ENCODE measurements at places on chromosomes 16 and 17.

DNA sequence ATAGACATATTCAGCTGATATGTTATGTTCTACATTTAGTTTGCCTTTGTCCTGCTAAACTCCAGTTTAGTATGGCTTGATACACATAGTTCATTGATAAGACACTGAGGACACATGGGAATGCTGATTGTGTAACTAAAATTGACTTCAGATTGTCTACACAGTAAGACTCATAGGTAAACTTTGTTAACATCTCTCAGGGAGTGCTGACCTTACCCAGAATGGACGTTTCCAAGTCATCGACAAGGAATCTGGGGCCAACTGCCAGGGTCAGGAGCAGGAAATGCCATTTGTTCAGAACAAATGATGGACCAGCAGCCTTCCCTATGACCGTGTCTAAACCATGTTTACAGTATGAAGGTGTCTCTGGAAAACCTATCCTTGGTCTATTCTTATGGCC, 58.7 kb downstream of the DYNLRB2 start:
- no peak for DNase-seq

GRCh38 chr16:31441956-31442355, 633 bp downstream of the ZNF843 start:
- DNase-seq: no peak

DNA sequence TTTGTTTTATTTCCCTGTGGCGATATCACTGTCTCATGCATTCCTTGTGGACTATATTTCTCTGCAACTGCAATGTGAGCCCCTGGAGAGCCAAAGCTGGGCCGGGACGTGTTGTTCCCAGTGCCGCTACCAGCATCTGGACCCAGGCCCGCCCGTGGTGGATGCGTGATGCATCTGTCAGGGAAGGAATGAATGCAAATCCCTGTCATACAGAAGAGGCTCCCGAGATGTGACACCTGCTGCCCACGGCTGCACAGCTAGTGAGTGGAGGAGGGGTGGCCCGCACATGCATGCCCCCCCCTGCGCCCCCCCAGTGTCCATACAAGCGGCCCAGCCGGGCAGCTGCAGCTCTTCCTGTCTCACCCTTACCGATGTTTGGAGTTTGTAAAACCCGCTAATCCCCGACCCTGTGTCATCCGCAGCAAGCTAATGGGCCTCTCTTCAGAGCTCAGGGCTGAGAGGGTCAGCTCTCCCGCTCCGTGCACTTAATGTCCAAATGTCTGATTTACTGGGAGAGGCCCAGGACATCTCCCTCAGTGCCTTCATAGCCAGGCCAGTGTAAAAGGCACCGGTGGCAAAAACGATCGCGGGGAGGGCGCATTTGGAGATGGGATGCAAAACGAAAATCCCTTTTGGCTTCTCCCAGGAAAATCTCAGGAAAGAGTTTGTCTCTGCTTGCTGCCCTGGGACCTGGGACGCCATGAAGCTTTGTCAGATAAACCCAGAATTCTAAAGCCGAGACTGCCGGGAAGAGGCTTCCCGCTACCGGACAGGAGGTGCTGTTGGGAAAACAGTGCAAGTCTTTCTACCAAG, 91.8 kb downstream of the FOXL1 start:
- DNase-seq: no peak

DNA sequence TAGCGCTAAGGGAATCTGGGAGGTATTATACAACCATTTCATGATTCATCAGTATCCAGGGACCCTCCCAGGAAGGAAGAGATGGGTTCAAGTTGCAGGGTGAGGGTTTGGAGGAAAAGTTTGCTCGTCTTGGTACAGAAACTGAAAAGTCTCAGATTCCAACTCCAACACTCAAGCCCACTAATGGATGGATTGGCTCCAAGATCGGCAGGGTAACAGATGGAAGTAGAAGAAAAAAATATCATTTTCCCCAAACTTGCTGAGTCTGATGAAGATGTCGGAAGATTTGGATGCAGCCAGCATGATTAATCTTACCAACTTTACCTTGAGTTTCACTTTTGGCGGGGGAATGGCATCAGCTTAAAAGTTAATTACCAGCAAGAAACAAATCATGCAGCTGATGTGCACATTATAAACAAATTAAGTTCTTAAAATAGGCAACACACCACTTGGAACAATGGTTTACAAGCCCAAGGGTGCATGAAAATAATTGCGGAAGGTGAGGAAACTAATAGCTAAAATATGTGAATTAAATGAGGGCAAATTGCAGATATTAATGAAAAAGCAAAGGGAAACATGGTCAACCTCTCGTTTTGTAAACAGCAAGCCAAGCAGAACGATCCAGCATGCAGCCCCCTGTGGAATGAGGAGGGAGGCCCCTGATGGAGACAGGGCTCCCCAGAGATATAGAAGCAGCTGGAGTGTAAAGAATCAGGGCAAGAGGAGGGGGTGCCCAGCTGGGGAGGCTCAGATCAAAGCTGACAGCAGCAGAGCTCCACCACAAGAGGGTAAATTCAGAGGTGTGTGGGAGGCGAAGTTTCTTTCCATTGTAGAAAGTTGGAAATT, 44.1 kb upstream of the GRIN2A start:
- no peak for DNase-seq

- DNase-seq: no peak
Measured at GRCh38 chr16:57475711-57476339, 10.5 kb downstream of the DOK4 start.

- DNase-seq: no peak
Measured at GRCh38 chr17:1649844-1650501, at the start of gene RILP. RILP (minus strand) TSS chr17:1649866; CDS start chr17:1649804, 62 bp downstream.

DNA sequence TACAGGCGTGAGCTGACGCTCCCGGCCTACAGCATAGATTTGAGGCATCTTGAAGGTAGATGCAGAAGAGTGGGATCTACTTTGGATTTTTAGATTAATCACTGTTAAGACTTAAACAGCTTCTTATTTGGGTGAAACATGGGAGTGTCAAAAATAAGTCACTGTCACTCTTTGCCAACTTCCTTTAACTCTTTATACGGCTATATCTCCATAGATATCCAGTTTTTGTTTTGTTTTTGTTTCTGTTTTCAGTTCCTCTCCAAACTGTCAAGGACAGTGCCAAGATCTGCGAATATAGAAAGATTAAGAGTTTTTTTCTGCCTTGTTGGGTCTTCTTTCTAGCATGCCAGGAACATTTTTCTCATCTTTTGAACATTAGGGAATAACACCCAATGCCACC, 706.1 kb downstream of the WWOX start:
- no peak for DNase-seq
